H54 (cell line): ENCODE measurements at places on chromosomes 16 and 17.

DNA sequence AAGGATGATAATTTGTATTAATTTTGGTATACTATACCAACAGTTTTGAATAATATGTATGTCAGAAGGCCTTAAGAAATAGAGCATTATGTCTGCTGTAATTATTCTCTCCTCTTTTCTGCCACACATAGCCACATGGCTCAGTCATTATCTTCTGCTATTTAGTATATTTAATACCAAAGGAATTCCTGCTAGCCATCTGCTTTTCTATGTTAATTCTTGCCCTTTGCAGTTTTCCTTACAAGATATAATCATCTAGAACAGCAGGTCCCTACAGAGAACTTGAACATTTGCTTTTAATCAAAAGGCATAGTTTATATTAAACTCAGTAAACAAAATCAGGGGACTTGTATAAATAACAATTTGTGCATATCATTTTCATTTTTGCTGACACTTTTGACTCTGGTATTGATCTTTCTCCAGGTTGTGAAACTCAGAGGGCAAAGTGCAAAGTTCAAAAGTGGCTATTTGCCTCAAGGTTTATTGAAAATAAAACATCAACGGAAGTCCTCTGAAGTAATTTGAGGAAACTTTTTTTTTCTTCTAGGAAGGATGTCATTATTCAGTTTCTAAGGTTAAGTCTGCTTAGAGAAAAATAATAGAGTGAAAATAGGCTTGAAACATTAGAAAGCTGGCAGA lies 702.0 kb downstream of the KCNJ2 start:
- no peak for DNase-seq

DNA sequence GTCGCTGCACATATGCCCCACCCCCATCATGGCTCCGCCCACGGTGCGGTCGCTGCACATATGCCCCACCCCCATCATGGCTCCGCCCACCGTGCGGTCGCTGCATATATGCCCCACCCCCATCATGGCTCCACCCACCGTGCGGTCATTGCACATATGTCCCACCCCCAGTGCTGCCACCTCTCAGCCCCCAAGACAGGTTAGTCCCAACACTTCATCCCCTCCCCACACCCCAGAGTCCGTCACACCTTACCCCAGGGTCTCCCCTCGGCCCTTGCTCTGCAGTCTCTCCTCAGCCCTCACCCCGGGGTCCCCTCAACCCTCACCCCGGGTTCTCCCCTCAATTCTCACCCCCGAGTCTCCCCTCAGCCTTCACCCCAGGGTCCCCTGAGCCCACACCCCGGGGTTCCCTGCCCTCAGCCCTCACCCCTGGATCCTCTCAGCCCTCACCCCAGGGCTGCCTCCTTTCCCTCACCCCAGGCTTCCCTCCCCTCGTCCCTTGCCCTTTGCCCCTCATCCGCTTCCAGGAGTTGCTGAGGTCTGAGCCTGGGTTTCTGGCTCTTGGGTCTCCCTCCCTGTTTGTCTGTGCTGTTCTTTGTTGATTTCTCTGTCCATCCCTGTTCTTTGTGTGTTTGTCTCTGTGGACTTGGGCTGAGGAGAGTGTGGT lies 25.6 kb downstream of the TPSG1 start:
- DNase-seq = no peak

- no peak for DNase-seq
Measured at GRCh38 chr17:31408586-31408985, 17.1 kb downstream of the RAB11FIP4 start.

DNA sequence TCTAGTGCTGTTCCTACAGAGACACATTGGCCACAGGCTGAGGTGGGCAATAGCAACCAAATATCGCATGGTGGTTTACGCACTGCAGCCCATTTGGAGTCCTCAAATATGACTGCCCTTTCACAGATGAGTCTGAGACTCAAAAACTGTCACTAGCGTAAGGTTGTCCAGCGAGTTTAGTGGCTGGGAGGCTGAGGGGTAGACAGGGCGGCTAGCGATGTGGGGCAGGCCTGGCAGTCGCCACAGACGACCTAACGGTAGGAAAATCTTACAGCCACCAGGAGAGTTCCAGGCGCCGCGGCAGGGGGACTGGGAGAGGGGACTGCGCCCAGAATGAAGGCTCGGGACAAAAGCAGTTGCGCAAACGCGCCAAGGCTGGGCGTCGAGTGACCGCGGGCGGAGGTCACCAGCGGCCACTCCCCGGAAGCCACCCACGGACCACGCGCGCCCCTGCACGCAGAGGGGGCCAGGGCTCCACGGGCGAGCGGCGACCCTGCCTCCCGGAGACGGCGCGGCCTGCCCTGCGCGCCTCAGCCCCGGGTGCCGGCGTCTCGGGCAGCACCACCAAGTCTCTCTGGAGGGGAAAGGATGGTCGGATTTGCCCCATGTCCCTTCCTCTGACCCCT lies 699 bp upstream of the MAP1LC3B start:
- no peak for DNase-seq

- DNase-seq = peak; percentile 39
Measured at GRCh38 chr16:10514369-10515055, 65.9 kb downstream of the EMP2 start.

DNA sequence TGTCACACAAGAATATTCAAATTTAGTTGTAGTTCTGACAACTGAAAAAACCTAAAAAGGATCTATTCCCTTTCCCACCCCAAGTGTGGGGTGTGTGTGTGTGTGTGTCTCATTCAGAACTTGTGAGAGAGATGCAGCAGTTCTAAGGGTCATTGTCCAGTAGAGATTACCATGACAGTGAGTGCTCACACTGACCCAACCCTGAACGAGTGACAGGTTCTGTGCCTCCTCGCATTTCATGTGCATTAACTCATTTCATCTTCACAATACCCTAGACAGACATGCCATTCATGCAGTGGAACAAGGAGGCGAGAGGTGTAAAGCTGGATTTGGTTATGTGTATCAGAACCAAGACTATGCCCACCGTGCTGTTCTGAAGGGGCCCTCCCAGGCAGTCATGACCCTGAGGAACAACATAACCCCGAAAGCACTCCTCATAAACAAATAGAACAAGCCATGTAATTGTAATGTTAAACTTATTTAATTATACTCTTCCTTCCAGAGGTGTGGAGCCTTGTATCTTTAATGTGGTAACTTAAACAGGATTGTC lies 102.1 kb downstream of the CLEC16A start:
- no peak for DNase-seq

- no peak for DNase-seq
Measured at GRCh38 chr17:66830451-66830850, 4.5 kb upstream of the CACNG5 start.

DNA sequence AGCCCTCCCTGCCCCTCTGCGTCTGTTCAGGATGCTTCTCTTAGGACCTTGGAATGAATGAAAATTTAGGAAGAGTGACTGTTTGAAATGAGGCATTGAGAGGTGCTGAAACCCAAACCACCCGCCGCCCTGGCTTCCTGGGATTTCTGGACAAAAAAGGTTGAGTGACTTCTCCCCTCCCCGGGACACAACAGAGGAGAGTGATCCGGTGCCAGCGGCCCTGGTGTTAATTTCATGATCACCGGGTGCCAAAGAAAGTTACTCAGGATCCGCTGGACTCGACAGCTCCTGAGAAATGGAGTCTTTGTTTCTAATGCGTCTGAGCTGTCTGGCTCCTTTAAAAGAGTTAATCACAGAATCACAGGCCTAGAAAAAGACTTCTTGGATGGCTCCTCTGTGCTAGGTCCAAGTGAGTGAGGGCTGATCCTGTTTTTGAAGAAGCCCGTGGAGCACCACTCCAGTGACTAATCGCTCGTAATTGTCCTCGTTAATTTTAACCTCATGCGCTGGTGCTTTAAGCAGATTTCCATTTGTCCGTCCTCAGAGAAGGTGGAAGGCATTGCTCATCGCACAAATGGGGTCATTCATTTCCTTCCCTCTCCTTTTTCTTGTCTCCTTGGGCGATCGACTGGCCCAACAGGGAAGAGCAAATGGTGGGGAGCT lies 144.4 kb upstream of the ZFHX3 start:
- DNase-seq = no peak

- DNase-seq = no peak
Measured at GRCh38 chr17:77754956-77755355, 203.5 kb upstream of the TNRC6C start.

DNA sequence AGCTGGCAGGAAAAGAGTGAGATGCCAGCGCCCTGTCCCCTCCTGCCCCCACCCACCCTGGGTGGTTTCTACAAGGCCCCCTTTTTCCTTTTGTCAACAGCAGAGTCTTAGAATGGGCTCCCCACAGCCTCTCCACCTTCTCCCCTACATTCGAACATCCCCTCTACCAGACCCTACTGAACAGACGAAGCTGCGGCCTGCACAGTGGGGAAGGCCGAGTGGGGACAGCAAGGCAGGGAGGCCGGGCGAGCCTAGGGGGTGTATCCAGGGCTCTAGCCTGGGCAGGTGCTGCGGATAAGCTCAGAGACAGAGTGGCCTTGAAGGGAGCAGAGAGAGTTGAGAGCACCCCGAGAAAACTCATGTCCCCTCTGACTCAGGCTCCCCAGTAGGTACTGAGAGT lies 7.4 kb downstream of the ZACN start:
- no peak for DNase-seq

GRCh38 chr17:48541577-48542113 lies 3.3 kb downstream of the HOXB2 start:
- DNase-seq = no peak

- no peak for DNase-seq
Measured at GRCh38 chr17:49748223-49748622, 15.7 kb downstream of the FAM117A start.

GRCh38 chr16:79601092-79601930 lies 774 bp upstream of the MAF start:
- DNase-seq = no peak

DNA sequence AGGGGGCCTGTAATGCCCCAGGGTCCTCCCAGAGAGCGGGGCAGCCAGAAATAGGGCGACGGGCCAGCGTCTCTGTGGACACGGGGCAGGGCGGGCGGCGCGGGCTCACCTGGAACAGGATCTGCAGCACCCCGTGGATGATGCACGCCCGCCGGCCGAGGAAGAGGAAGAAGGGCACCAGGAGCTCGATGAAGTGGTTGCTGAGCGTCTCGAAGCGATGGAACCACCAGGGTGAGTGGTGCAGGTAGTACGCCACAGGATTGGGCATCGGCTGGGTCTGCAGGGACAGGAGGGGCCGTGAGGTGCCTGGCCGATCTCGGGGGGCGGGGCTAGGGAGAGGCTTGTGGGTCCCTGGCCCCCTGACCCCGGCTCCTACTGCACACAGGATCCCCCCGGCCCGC lies 78.9 kb upstream of the GNG13 start:
- DNase-seq = no peak

GRCh38 chr16:75555213-75555706 lies 792 bp downstream of the TMEM231 start:
- peak; percentile 91 for DNase-seq

- DNase-seq = peak; percentile 61
Measured at GRCh38 chr17:77382966-77383612, 242.3 kb downstream of the SEC14L1 start.

GRCh38 chr17:72587773-72588511 lies 467.1 kb downstream of the SOX9 start:
- peak; percentile 49 for DNase-seq

GRCh38 chr17:75632863-75633485 lies at the start of gene SMIM5:
SMIM5 (plus strand) TSS chr17:75633434; CDS start chr17:75640202, 6,768 bp downstream.
- DNase-seq = peak; percentile 98

- DNase-seq = no peak
Measured at GRCh38 chr16:16073001-16073545, 123.7 kb downstream of the ABCC1 start.

GRCh38 chr17:13337864-13338371 lies 263.8 kb downstream of the HS3ST3A1 start:
- DNase-seq = no peak

GRCh38 chr16:73350707-73351452 lies 303.0 kb upstream of the ZFHX3 start:
- no peak for DNase-seq

GRCh38 chr16:88703486-88704309 lies 2.5 kb downstream of the RNF166 start:
- DNase-seq = no peak

- DNase-seq = no peak
Measured at GRCh38 chr17:12342609-12343435, 322.1 kb downstream of the MAP2K4 start.

DNA sequence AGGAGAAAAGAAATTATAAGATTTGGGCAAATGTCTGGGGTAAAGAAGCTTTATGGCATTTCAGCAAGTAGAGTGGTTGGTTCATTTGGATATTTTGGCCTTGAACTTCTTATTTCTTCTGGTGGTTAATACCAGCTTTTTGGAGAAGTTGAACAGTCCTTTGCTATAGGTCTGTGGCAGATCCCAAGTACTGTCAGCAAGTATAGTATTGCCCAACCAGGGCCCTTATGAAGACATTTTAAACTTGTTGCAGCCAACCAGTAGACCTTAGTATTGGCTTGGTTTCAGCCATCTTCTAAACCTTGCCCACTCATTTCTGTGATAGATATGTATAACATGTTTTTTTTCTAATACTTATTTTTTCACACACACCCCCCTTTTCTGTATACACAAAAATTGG lies 2.2 kb downstream of the SP2 start:
- no peak for DNase-seq

DNA sequence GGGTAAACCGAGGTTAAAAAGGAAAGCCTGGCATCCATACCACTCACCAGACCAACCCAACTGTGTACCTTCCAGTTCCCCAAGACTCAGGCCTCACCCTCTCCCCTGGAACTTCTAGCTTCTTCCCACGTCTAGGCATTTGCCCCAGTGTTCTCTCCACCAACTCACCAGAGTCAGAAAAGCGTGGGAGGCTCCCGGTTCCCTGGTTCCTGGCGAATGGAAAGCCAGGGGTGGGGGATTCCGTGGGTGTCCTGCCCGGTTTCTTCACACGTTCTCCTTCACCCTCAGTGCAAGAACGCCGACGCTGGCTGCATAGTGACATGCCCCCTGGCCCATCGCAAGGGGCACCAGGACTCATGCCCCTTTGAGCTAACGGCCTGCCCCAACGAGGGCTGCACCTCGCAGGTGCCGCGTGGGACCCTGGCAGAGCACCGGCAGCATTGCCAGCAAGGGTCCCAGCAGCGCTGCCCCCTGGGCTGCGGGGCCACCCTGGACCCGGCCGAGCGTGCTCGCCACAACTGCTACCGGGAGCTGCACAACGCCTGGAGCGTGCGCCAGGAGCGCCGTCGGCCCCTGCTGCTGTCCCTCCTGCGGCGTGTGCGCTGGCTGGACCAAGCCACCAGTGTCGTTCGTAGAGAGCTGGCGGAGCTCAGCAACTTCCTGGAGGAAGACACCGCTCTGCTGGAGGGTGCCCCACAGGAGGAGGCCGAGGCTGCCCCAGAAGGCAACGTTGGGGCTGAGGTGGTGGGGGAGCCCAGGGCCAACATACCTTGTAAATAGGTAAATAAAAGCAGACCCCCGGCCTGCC lies 1.7 kb downstream of the RNF151 start:
- DNase-seq = no peak

DNA sequence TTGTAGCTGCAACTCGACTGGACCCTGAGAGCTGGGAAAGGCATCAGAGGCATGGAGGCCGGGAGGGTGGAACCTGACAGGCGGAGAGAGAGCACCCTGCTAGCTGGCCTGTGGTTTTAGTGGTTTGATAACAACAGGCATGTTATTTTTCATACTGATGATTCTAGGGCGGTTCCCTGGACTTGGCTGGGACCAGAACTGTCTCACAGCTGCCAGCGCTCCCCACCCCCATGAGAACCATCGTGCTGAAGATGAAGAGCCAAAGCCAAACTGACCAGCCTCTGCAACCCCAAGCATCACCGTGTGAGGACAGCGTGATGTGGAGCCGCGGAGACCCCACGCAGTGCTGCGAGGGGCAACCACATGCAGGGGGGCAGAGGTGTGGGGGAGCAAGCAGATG lies 28.5 kb downstream of the MXRA7 start:
- DNase-seq = no peak
